ENCODE measurements at places on chromosomes 13 and 19.

GRCh38 chr13:75873494-75873893 lies 237.4 kb downstream of the LMO7 start:
- no peak for DNase-seq

DNA sequence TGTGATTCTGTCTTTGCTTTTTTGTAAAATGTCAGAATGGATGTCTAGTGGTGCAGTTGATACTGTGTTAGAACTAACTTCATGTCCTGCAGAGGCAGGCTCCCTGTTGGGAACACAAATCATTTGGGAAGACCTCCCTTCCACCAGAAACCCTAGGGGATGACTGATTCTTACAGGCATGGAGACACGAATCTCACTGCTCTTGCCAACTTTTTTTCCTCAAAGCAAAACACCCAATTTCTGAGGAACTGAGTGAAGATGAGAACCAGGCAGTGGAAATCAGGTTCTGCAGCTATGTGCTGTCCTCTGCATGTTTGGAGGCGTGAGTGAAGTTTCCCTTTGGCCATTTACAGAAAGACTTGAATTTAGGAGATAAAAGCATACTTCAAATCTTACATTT lies 87.5 kb upstream of the CSNK1A1L start:
- no peak for DNase-seq

- peak; percentile 93 for DNase-seq
Observed at GRCh38 chr13:93955904-93956303, 523.6 kb downstream of the DCT start.

DNA sequence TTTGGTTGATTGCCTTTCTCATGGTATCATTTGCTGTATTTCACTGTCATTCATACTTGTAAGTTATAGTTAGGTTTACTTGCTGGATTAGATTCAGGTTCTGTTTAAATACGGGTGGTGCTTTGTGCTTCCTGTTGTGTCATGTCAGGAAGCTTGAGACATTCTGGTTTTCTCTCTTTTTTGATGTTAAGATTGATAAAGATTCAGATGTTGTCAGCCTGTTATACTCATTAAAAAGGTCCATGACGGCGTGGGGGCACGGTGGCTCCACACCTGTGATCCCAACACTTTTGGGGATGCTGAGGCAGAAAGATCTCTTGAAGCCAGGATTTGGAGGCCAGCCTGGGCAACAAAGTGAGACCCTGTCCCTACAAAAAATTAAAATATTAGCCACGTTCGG lies 45.7 kb downstream of the NAA16 start:
- no peak for DNase-seq

DNA sequence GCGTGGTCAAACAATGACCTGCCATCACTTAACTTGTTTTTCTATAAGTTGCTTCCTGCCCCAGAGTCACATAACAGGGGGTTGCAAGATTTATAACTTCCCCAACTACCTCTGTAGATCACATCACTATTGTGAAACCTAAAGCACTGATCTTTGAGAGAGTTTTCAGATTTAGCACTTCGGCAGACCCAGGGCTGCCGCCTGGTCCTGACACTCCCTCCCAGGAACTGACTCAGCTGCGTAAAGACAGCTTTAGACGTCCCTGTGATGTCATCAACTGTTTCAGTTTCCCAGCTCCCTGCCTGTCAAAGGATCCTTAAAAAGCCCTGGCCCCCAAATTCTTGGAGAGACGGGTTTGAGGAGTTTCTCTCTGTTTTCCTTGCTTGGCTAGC lies 33.3 kb downstream of the IGFL2 start:
- DNase-seq: no peak

DNA sequence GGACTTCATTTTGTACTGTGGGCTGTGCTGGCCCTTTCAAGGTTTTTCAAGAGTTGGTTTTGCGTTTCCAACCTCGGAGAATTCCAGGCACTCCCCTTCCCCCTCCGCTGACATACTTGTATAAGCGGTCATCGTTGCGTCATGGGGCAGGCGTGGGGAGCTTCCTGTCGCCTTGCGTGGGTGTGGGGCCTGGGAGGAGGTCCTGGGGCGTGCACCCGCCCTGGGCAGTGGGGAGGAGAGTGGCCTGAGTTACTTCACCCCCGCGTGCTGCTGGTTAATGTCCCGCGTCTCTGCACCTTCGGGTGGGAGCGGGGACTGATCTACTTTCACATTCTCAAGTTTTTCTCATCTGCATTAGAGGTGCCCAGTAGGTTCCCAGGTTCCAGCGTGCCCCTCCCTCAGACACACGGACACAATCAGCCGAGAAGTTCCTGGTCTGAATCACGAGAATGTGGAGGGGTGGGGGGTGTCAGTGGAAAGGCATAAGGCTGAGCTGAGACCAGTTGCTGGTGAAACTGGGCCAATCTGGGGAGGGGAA lies 4.1 kb downstream of the IER2 start:
- peak; percentile 83 for DNase-seq

DNA sequence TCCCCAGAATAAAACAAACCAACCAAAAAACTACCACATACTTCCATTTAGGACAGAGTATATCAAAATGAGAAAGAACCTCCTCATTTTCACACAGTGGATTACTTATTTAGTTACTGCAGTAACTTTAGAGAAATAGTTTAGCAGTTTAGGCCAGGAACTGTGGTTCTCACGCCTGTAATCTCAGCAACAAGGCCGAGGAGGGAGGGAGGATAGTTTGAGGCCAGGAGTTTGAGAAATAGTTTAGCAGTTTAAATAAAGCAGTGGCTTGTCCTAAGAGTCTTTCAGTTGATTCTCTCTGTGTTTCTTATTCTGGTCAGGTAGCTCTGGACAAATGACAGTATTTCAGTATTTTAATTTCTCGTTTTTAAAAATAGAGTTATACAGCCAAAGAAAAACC lies 9.4 kb downstream of the HMGB1 start:
- no peak for DNase-seq

- DNase-seq: peak; percentile 92
Observed at GRCh38 chr19:12766051-12766521, 9.3 kb downstream of the HOOK2 start.

- peak; percentile 51 for DNase-seq
Observed at GRCh38 chr19:19687090-19687489, 18.5 kb downstream of the ZNF101 start.

- no peak for DNase-seq
Observed at GRCh38 chr13:84431646-84432045, 549.4 kb upstream of the SLITRK1 start.

DNA sequence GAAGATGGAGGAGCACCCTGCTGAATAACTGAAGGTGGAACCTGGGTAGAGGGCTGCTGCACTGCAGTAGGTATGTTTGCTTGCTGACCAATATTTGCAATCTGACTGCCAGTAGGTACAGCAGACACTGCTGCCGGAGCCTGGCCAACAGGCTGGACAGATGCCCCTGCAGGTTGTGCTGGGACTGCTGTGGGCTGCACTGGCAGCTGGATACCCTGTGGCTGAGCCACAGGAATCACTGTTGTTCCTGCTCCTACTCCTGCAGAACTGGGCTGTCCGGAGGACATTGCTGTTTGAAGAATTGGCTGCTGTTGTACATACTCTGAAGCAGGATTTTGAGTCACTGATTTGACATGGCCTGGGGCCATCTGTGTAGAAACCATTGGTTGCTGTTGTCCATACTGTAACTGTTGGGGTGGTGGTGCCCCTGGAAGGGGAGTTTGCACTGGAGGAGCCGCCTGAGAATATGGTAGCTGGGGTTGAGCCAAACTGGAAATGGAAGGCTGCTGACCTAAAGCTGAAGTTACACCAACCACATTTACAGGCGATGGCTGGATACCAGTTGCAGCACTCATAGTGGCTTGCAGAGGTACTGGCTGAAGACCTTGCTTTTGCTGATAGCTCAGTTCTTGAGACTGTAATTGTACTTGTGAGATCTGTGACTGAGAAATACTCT lies 2.2 kb downstream of the TSC22D1 start:
- DNase-seq: peak; percentile 66

DNA sequence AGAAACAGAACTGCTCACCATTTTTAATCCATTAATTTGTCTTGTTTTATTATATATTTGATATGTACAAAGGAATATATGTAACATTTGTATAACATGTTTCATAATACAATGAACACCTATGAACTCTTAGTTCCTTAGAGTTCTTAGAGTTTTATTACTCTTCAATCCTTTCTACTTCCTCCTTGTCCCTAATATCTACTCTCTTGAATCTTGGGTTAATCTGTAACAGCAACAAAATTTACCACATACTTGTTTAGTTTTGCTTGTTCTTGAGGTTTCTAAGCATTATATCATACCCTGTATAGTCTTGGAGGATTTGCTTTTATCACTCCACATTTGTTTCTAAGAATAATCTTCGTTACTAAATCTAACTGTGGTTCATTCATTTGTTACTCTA lies 151.4 kb downstream of the PDS5B start:
- no peak for DNase-seq

- peak; percentile 24 for DNase-seq
Observed at GRCh38 chr13:107847406-107847805, 367.9 kb downstream of the LIG4 start.

- DNase-seq: peak; percentile 15
Observed at GRCh38 chr19:18675779-18676178, 7.7 kb upstream of the CRTC1 start.

DNA sequence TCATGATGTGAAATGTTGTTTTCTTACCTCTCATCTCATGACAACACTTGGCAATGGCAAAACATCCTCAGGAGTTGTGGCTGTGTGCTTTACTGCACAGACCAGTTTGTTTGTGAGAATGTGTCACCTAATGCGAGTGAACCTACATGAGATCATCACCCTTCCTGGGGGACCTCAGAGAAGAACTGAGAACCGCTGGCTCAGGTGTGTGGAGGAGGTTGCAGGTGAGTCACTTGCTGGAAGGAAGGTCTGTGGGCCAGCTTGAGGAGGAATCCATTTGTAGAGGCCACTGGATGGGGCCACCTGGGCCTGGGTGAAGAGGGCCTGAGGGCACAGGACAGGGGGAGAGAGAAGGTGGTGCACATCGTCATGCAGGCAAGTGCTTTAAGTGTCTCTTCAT lies 3.0 kb upstream of the CEACAM1 start:
- no peak for DNase-seq

DNA sequence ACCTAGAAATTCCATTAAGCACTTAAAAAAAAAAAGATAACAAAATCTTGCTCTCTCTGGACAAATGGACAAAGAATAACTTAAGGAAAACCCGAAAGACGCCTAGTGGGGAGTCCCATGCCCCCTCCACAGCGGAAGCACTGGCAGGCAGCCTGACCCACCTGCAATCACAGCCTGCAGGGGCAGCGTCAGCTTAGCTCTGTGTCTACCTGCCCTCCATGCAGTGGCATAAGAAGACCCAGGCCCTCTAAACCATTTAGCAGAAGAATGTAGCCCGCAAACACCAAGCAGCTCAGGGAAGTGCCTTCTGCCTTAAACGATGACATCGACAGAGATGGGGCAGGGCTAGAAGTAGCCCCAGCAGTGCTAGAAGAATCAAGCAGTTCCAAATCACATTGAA lies 36.0 kb downstream of the KCTD15 start:
- no peak for DNase-seq

DNA sequence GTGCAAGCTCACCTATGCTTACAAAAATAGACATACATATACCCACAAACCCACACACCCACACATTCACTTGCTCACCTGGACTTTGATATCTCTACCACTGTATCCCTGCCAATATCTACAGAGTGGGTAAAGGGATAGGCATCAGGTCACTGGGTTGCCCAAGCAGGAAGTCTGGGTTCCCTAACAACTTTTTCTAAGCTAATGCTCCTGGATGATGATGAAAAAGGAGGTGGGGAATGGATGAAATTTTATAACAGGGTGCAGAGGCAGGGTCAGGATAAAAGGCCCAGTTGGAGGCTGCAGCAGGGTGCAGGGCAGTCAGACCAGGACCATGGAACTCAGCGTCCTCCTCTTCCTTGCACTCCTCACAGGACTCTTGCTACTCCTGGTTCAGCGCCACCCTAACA lies at the start of gene CYP2B6:
Gene CYP2B6, plus strand, starts transcription at position 311 of the 410 bp plus-strand sequence. Its CDS starts 24 bp downstream, at position 335.
- DNase-seq: no peak

GRCh38 chr19:738509-739128 lies 12.3 kb upstream of the MISP start:
- no peak for DNase-seq

- DNase-seq: no peak
Observed at GRCh38 chr19:35890113-35890650, 10.2 kb downstream of the NFKBID start.

DNA sequence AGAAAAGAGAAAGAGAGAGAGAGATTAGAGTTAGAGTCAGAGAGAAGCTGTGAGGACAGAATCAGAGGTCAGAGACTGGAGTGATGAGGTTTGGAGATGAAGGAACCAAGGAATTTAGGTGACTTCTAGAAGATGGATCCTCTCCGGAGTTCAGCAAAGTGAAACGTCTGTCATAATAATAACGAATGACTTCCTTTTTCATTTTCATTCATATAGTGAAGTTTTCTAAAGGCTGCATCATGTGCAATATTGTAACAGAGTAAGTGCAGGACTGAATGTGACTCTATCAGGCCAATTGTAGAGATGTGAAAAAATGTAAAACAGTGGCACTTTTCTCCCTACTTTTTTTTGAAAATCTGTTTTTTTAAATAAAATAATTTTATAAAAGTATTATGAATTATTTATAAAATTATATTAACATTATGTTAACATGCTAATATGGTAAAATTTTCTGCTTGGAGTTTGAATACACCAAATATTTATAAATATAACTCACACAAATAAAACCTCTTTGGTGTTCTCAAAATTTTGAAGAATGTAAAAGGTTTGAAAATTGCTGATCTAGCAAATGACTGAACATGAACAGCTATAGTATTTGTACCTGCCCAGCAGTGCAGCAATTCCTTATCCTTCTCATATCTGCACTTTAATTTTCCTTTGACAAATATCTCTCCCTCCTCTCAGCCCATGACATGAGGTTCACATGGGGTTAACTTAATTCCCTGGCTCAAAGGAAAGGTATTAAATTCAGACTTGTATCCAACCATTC lies 4.2 kb upstream of the TNFSF11 start:
- no peak for DNase-seq

DNA sequence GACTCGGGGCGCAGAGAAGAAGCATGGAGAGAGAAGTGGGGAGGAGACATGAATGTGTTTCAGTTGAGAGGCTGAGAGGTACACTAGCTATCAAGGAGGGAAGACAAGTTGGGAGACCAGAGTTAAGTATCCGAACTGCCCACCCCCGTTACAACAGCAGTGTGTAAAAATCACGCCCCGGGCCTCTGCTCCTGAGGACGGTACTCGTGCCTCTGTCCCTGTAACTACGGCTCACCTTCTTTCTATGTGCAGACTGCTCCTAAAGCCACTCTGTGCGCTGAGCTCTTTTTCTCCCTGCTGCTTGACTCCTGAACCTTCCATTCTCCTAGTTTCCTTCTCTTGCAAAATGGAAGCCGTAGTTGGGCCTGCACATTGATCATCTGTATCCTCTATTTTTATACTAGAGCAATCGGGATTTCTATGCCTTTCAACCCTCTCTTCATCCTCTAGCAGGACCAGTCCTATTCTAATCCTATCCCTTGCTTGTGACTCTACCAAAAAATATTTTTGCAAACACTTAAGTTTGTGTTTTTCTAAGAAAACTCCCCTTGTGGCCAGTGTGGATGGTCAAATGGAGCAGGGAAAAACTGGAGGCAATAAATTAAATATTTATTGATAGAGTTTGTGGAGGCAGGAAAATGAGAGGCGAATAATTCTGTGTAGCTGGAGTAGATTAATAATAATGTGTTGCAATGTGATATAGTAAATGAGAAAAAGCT lies 569 bp downstream of the POLR1D start:
- peak; percentile 47 for DNase-seq
